Cerebellar nuclear complex (tissue), 1 donor: ENCODE measurements at places on chromosomes 7 and 10.

GRCh38 chr10:118241229-118242137 is 100.6 kb downstream of the FAM204A start:
- no peak for DNase-seq

- no peak for DNase-seq
Observed at GRCh38 chr10:37566332-37566731, 291.1 kb downstream of the ZNF248 start.

GRCh38 chr7:151873402-151873965 is 3.4 kb downstream of the PRKAG2 start:
- DNase-seq: no peak

DNA sequence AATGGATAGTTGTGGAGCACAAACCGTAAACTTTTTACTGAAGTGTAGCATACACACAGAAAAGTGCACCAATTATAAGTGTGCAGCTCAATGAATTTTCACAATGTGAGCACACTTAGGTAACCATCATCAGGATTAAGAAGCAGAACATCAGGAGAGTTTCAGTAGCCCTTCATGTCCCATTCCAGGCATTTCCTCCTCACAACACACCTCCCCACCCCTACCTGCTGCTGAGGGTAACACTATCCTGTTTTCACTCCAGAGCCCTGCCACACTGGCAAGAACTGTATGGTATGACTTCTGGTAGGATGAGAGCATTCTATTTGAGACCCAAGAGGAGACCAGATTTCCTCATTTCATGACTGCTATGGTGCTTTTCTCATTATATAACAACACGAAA is 166.5 kb downstream of the PPP1R3A start:
- DNase-seq: no peak

DNA sequence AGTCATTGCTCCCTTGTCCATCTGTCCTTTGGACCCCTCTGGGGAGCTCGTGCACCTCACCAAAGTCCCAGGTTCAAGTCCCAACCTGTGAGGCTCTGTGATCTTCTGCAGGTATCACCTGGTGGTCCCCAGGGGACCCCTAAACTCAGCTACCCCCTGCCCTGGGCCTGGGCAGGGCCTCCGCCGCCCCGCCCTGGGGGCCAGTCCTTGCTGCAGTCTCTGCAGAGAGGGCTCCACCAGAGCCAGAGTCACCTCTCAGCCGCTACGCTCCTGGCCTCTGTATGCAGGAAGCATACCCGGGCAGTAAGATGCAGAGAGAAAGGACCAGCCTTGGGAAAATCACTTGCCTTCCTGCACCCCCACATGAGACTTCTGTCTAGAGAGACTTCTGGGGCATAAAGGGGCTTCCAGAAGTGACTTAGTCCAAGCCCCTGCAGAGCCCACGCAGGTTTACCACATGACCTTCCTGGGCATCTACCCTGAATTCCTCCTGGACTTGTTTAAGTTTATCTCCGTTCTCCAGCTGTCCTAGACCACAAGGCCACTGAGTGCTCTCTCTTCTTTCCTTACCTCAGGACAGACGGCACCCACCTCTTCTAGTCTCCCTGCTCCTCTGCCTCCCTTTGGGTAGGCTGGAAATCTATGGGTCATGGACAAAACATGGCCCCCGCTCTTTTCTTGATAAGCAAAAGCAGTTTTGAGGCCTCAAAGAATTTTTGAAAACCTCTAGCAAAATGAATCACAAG is 21.2 kb downstream of the CALML5 start:
- DNase-seq: no peak
